ENCODE measurements at places on chromosomes 16 and 17.

DNA sequence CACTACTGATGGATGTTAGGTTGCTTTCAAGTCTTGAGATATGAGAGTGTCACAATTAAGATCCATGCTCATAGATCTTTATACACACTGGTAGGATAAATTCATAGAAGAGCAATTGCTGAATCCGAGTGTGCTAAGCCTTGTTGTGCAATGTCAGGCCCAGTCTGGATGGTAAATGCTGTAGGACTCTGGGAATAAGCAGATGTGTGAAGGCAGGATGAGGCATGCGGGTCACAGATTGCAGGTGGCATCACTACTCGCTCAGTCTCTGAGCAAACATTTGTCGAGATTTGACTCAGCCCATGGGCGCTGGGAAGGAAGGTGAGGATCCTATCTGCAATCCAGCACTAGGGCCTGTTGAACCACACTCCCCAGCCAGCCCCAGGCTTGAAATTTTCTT is 40.7 kb downstream of the TMEM186 start:
- no peak for DNase-seq

- DNase-seq, result no peak
Observed at GRCh38 chr16:8908810-8909468, 26.8 kb downstream of the LITAFD start.

DNA sequence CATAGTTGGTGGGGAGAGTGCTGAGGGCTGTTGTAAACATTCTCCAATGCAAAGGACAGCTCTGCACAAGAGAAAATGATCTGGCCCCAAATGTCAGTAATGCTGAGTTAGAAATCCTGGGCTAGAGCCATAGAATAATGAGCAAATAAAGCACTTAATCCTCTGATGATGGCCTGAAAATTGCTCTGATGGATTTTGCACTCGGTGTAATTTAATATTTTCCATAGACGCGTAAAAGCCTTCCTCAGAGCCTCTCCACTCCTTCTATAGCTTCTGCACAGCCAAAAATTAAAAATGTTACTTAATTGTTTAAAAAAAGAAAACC is 23.7 kb downstream of the FAM20A start:
- DNase-seq, result no peak

DNA sequence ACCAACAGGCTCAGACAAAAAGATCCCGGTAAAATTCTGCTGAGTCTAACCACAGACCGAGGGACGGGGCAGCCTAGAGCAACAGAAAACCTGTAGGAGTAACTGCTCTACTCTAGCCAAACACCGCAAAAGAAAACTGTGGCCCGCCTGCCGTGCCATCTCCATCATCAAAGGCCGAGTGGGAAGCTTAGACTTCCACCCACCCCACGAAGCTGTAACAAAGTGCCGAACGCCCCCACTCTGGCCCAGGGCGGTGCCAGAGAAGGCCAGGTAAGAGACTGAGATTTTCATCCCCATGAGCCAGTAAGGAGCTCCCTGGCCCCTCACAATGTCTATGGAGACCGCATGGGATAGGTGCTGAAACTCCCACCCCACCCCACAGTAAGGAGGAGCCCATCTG is 231.9 kb upstream of the COX10 start:
- DNase-seq, result no peak

GRCh38 chr17:17146786-17147406 is 59.2 kb downstream of the PLD6 start:
- DNase-seq, result peak; percentile 24

DNA sequence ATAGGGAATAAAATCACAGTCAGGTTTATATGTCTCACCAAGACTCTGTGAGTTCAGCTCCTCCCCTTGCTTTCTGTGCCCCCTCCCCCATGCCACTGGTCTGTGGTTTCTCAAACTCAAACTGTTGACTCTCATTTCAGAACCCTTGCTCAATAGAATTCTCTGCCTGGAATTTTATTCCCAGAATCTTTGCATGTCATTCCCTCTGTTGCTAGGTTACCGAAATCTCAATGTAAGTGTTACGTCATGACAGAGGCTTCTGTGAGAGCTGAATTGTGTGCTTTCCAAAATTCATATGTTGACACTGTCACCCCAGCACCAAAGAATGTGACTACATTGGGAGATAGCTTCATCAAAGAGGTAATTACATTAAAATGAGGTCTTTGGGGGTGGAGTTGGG is 1938.8 kb downstream of the TP53TG3F start:
- no peak for DNase-seq

- DNase-seq, result no peak
Observed at GRCh38 chr16:54353097-54353496, 66.5 kb upstream of the IRX3 start.

DNA sequence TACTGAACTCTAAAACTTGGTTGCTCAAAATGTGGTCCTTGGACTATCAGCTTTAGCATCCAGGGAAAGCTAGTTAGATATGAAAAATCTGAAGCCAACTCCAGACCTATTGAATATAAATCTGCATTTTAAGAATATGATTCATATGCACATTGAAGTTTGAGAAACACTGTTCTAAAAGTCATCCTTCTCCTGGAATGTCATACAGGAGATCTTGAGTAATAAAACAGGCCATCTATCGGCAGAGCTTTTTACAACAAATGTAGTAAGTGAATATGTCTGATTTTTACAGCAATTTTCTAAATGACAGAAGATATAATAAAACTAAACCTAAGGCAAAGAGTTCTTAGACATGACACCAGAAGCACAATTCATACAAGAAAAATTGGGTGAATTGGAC is 140.4 kb downstream of the PMP22 start:
- no peak for DNase-seq

DNA sequence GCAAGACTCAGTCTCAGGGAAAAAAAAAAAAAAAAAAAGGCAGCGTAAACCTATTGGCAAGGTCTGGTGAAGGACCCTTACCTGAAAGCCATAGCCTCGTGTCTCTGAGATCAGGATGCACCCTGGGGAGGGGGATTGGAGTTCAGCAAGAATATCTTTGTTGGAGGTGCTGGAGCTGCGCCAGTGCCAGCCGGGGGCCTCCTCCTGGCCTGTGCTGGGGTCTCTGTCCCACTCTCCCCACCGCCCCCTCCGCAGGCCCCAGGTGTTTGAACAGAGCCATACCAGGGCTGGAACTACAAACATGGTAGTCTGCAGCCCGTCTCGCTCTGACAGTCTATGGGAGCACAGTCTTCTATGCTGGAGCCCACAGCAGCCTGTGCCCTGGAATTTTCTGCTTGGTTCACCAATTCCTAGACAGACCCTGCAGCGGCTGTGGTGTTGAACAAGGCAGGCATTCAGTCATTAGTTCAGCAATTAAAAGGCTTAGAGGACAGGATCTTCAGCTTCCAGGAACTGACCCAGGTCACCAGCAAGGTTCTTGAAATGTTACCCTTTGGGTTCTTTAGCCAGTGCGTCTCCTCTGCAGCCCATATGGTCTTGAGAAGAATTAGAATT is 42.2 kb upstream of the KIFC3 start:
- no peak for DNase-seq

GRCh38 chr17:61456688-61457225 is 4.5 kb downstream of the TBX4 start:
- DNase-seq, result no peak

DNA sequence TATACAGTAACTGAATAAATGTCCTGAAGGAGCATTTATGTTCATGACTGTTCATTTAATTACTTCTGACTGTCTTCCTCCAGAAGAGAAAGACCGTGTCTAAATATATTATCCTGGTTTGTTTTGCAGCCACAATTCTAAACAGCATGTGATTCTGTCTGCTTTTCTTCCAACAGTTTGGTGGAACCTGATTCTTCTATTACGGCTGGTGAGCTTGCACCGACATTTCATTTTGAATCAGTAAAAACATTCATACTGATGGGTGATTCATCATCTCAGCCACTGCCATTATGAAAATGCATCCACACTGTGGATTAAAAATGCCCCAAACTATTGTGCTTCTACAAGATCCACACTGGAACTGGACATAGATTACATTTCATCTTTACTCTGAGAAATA is 16.9 kb downstream of the KNOP1 start:
- no peak for DNase-seq

- no peak for DNase-seq
Observed at GRCh38 chr17:82563318-82563717, 43.8 kb downstream of the FOXK2 start.

- no peak for DNase-seq
Observed at GRCh38 chr17:16477255-16477654, 14.7 kb downstream of the LRRC75A start.

GRCh38 chr17:27550291-27550930 is 80.6 kb upstream of the LGALS9 start:
- DNase-seq, result no peak

DNA sequence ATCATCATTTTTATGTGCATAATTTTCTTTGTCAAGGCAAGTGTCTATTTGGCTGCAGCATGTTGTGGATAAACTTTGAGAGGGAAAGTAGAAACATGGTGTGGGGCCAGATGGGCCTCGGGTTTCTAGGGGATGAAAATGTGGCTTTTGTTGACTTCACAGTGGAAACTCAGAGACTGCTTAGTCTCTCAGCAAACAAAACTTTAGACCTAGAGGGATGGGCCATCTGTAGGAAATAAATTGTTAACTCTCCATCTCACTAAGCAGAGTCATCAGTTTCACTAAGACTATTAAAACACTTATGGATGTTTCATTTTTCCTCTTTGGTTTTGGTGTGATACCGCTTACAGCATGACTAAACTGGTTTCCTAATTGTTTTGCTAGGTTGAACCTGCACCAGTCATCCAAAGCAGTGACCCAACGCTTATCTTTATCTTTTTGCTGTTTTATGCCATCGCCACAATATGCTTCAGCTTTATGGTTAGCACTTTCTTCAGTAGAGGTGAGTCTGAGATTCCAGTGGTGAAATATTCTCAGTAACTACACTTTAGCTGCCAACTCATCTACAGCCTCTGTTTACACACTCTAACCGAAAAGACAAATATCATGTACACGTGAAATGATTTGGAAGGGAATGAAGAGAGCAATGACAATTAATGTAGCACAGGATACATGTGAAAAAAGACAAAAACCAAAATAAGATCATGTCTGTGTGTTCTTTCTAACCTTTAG is 60.6 kb upstream of the CRYM start:
- no peak for DNase-seq

DNA sequence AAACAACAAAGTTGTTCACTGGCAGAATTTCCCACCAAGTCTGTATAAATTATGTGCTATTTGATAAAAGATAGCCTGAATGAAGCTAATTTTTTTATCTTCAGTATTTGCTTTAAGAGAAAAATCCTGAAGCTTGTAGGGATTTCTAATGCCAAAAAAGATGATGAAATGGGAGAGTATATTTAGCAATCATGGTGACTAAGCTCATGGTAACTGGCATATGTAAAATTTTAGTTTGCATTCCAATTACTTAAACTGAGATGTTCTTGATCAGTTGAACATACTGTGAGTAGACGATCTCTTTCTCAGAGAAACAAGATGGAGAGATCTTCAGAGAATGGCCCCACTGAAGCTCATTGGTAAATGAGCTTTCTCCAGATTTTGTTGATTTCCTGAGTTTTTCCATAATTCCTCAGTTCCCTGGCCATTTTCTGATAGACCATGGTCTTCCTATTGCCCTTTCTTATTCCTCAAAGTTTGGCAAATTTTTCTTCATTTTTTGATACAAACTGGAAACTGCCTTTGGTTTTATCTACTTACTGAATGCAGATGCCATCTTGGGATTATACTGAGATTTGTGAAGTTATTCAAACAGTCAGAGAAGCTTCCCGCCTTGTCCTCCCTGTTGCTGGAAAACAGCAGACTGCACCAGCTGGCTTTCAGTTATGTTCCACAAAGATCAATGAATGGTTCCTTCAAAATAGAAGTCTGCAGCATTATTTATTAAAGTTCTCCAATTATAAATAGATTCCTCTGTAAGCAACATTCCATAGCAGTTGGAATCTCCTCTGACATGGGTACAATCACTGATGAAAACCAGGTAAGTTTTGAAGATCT is 68.3 kb upstream of the ALOX12 start:
- no peak for DNase-seq

DNA sequence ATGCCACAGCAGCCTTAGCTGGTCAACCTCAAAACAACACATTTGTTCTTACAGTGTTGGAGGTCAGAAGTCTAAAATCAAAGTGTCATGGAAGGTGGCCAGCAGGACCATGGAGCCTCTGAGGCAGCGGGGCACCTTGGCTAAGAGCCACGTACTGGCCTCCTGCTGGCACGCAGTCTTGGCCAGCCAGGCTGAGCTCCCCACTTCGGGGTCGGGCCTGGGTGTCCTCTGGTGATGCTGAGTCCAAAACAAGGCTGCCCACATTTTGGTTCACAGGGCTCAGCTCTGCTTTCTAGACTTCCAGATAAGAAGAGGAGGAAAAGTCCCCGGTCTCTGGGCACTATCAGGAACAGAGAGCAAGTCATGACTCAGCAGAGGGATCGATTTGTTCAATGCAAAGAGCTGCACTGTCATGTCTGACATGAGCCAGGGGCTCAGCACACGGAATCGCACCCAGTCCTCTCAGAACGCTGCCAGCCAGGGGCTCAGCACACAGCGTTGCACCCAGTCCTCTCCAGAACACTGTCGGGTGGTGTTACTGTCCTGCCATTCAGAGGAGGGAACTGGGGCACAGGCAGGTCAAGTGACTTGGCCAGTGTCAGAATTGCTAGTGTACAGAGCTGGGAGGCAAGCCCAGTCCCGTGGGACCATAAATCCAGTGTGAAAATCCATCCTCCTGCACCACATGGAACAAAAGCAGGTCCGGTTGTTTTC is 2.5 kb downstream of the LGALS9 start:
- DNase-seq, result no peak

- DNase-seq, result no peak
Observed at GRCh38 chr17:3959295-3959899, 4.8 kb downstream of the ATP2A3 start.

DNA sequence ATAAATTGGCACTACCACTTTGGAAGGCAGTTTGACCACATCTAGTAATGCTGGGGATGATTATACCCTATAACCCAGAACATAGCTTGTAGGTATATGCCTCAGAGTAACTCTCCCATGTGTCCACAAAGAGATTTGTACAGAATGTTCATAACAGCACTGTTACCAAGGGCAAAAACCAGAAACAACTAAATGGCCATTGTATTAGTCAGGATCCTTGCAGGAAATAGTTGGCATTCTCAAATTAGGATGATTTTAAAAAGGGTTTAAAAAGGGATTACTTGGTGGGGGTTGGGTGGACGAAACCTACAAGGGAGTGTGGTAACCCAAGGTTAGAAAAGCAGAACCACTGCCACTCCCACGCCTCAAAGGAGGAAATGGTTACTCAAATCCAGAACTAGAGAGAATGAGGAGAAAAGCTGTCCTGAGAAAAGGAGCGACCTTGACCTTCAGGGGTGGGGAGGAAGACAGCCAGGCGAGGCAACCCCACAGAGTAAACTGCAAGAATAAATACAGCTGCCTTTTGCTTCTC is 2.1 kb downstream of the CPPED1 start:
- no peak for DNase-seq

GRCh38 chr16:87445486-87445885 is 47.3 kb downstream of the ZCCHC14 start:
- DNase-seq, result no peak

- DNase-seq, result no peak
Observed at GRCh38 chr16:65743558-65743957, 621.7 kb upstream of the CDH11 start.
